Memory B cell (primary cell): ENCODE measurements at places on chromosomes 1 and 21.

- no peak overlapping the region for H3K27ac ChIP-seq
- H3K36me3 ChIP-seq, result peaks cover 15% of the 10 kb centered on the region
- no peak overlapping the region for H3K4me3 ChIP-seq
- H3K4me1 ChIP-seq, result no peaks in the 10 kb centered on the region
- DNase-seq, result no peak
Observed at GRCh38 chr1:111099289-111099688, 40.6 kb downstream of the DRAM2 start.

DNA sequence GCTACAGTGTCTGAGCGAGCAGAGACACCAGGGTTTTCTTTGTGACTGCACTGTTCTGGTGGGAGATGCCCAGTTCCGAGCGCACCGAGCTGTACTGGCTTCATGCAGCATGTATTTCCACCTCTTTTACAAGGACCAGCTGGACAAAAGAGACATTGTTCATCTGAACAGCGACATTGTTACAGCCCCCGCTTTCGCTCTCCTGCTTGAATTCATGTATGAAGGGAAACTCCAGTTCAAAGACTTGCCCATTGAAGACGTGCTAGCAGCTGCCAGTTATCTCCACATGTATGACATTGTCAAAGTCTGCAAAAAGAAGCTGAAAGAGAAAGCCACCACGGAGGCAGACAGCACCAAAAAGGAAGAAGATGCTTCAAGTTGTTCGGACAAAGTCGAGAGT is 2.7 kb downstream of the ZBTB18 start:
- H3K27me3 ChIP-seq, result no peaks in the 10 kb centered on the region
- peaks cover 17% of the 10 kb centered on the region for H3K4me1 ChIP-seq
- H3K27ac ChIP-seq, result no peak overlapping the region
- no peak for DNase-seq
- H3K4me3 ChIP-seq, result no peak overlapping the region

DNA sequence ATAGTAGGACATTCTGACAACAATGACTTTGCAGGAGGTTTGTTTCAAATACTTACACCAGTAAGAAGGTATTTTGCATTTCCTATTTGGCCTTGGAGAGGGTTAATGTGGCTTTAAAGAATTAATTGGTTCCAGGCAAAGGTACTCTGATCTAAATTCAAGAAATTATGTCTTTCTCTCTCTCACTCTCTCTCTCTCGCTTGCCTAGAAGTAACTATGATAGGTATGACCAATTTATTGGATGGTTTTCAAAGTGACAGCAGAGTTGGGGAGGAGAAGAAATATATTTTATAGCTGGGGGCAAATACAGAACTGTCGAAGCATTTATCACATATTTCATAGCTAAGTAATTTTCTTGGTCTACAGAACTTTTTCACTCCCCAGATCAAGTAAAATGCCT is 116.0 kb downstream of the ATP6V1G3 start:
- H3K27ac ChIP-seq, result no peak overlapping the region
- no peaks in the 10 kb centered on the region for H3K27me3 ChIP-seq
- H3K4me1 ChIP-seq, result no peaks in the 10 kb centered on the region
- no peak overlapping the region for H3K4me3 ChIP-seq
- no peak for DNase-seq

DNA sequence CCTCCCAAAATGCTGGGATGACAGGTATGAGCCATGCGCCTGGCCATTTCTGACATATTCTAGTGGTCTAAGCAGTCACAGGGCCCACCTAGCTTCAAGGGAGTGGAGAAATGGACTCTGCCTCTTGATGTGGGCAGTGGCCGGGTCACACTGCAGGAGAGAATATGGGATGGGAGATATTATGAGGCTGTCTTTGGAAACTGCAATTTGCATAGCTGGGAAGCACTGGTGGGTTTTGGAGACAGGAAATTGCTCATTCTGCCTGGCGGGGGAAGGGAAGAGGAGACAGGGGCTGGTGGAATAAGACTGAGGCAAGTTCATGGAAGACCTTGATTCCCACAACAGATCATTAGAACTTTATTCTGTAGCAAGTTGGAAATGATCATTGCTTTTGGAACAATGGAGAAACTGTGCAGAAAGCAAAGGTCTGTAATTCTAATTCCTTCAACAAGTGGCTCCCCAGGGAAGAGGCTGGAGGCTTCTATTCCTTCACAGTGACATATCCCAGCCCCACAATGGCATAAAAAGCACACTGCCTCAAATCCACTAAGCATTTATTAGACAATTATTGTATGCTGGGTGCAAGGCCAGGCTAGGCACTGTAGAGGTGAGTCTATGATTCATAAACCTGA is 10.5 kb downstream of the NCMAP start:
- no peaks in the 10 kb centered on the region for H3K36me3 ChIP-seq
- H3K4me1 ChIP-seq, result peaks cover 14% of the 10 kb centered on the region
- H3K4me3 ChIP-seq, result no peak overlapping the region
- no peaks in the 10 kb centered on the region for H3K27me3 ChIP-seq
- H3K27ac ChIP-seq, result no peak overlapping the region

GRCh38 chr1:201147396-201148015 is 6.8 kb downstream of the TMEM9 start:
- H3K4me1 ChIP-seq, result peaks cover 3% of the 10 kb centered on the region
- H3K27ac ChIP-seq, result no peak overlapping the region
- peaks cover 45% of the 10 kb centered on the region for H3K36me3 ChIP-seq
- H3K27me3 ChIP-seq, result no peaks in the 10 kb centered on the region
- DNase-seq, result no peak

DNA sequence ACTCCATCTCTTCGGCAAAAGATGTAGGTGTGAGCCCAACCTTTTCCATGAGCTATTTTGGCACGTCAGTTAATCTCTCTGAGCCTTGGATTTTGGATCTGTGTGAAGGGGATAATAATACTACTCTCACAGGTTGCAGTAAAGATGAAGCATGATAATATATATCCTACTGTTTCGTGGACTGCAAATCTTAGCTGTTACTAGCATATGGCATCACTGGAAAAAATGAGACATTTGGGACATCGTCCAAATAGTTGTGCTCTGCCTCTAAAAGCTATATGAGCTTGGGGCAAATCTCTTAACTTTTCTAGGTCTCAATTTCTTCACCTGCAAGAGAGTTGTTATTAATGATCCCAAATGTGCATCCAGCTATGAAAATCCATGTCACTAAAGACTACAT is 147.4 kb upstream of the ZRANB2 start:
- no peaks in the 10 kb centered on the region for H3K27me3 ChIP-seq
- H3K4me3 ChIP-seq, result no peak overlapping the region
- no peaks in the 10 kb centered on the region for H3K4me1 ChIP-seq
- H3K36me3 ChIP-seq, result no peaks in the 10 kb centered on the region
- DNase-seq, result no peak
